ENCODE measurements at places on chromosomes 4 and X. TPM values are rescaled to one million over a fixed set of nuclear protein-coding genes. Genes with fewer than 3 reads are reported as not detected.

GRCh38 chr4:155072417-155072816 is 136.0 kb upstream of the NPY2R start:
- no peak for DNase-seq

DNA sequence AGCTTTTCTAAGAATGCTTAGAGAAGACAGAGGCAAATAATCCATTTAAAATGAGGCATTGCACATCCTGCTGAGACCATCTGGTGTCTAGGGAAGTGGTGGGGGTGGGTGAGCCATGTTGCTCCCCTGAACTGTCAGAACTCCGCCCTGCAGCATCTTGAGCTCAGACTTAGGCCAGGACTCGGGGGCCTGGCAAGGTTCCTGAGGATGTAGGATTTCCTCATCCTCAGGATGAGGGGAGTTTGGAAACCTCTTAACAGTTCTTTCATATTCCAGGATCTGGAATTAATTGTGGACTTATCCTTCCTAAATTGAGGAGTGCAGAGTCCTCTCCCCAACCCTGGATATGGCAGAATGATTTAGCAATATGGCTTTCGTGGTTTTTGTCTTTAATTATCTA is 6.6 kb downstream of the TLL1 start:
- no peak for DNase-seq

GRCh38 chr4:150173982-150174398 is 95.7 kb downstream of the DCLK2 start:
- DNase-seq = no peak

- DNase-seq = no peak
These were observed 4.4 kb downstream of the PLAC1 start for GRCh38 chrX:134653835-134654234.

DNA sequence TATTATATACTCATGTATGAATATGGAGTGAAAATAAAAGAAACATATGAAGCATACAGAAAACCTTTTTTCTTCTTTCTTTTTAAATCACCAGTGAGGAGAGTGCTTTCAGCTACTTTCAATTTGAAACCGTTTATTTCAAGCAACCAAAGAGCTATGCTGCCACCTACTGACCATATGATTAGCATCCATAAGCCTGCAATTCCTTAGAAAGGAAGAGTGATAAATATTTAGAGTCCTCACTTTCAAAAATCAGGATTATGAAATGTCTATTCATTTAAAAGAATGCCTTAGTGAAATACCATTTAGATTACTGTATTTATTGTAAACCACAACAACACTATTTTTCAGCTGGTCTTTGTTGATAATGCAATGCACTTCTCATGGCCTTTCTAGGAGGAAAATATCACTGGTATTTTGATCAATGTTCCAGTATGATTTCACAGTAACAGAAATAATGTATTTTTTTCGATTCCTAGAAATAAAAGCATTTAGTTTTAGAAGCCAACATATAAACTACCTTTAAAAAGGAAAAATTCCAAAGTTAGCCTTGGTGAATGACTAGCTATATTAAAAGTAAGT is 667.6 kb downstream of the PCDH18 start:
- no peak for DNase-seq

DNA sequence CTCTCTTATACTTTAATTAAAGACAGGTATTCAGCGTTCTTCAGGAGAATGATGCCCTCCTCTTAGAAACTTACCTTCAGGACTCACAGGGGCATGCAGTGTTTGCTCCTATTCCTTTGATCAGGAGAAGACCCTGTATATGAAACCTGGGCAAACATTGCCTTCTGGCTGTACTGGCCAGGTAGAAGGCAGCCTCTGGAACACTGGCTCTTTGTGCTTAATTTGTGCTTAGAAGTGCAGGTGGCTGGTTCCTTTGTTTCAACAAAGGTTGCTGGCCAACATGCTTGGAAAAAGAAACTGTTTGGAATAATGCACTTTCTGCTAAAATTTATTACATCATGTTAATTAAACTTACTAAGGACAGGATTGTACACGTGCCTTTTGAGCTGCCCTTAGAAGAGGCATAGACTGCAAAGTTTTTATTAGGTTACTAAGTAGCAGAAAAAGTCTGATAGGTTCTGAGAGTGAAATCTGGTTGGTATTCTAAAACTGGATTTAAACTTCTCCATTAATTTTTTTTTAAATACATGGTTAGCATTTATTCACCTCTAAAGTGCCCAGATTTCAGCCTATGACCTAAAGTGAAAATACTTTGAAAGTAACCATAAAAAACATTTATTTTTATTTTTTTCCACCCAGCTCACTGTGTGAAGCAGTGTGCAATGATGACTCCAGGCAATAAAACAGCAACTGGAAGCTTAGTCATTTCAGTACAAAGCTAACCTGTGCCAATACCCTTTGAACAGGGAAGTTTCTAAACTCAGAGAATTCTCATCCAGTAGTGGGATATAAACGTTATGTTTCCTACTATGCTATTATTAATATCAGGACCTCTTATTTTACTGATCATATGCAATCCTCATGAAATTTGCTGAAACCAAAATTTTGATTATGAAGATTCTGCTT is 11.3 kb downstream of the RASSF6 start:
- DNase-seq = no peak

- DNase-seq = no peak
These were observed 65.2 kb downstream of the PRDM5 start for GRCh38 chr4:120857312-120857711.

DNA sequence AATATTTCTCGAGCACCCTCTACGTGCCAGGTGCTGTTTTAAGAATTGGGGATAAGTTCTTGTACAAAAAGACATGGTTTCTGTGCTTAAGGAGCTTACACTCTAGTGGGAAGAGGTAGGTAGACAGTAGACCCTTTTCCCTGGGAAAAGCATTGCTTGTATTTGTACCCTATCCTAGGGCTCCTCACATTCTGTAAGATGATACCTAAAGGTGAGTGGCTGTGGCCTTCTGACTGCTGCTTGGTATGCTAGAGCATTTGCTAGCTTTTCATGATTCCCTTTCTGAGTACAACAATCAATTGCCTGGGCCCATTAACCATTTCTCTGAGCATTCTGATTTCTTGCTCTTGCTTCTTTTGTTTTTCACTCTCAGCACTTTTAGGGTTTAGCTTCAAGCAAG is 286.6 kb downstream of the ZIC3 start:
- no peak for DNase-seq

GRCh38 chr4:102563000-102563399 is 61.8 kb downstream of the NFKB1 start:
- no peak for DNase-seq

- DNase-seq = peak; percentile 68
These were observed 999 bp upstream of the CTBP1 start for GRCh38 chr4:1249731-1250526.

DNA sequence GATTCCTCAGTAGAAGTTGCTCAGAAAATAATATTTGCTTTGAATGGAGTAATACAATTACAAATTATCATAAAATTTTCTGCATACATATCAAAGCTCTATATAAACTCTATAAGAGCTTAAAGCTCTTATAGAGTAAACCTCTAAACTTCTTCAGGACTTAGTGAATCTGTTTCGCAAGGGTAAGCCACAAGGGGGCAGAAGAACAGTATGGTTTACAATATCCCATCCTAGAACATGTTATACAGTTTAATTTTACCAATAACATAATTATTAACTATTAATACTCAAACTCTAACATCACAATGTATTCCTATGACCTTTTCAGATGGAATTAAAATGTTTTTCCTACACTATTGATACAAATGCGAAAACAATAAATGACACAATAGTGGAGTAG is 33.8 kb upstream of the SPANXN1 start:
- DNase-seq = no peak

DNA sequence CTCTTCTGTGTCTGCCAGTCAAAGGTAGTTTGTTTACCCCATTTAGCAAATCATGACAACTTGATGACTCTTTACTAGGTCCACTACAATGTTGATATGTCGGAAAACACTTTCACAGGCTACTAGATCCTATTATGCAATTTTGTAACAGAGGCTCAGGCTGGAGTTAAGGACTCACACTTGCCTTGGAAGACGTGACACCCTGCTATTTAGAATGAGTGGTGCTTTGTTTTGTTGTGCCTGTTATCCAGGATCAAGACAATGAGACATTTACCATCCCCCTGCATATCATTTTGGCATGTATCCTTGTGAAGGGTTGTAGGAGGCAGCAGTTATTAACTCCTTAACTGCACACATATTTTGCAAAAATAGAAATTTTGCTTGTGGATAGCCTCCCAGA is 263.7 kb downstream of the IL1RAPL1 start:
- DNase-seq = no peak

- DNase-seq = no peak
These were observed 1478.8 kb downstream of the FAM133A start for GRCh38 chrX:95152810-95153209.

DNA sequence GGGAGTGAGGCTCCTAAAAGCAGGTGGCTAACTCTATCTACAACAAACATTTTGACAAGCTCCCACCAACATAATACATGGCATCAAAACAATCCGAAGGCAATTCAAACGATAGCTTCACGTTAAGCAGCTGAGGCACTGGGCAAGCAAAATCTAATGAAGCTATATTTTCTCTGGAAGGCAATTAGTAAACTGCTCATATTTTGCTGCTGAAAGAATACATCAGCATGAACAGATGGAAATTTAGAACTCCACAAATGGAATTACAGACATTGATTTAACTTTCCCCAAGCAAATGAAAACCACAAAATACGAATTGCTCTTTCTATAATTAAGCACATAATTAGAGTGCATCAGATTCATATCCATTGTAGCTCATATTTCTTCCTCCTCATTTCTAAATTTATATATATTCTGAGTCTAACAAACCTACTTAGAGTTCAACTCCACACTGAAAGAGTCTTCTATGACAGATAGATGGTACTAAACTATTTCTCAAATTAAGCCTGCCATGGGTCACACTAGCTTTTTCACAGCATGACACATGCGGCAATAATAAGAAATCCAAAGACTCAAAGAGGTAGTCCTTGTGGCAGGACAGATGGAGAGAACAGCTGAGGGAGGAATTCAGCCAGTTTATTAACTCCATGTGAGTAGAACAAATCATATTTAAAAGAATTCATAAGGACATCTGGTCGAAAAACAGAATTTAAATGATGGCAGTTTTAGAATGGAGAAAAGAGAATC is 305.4 kb downstream of the MAPK10 start:
- DNase-seq = no peak

DNA sequence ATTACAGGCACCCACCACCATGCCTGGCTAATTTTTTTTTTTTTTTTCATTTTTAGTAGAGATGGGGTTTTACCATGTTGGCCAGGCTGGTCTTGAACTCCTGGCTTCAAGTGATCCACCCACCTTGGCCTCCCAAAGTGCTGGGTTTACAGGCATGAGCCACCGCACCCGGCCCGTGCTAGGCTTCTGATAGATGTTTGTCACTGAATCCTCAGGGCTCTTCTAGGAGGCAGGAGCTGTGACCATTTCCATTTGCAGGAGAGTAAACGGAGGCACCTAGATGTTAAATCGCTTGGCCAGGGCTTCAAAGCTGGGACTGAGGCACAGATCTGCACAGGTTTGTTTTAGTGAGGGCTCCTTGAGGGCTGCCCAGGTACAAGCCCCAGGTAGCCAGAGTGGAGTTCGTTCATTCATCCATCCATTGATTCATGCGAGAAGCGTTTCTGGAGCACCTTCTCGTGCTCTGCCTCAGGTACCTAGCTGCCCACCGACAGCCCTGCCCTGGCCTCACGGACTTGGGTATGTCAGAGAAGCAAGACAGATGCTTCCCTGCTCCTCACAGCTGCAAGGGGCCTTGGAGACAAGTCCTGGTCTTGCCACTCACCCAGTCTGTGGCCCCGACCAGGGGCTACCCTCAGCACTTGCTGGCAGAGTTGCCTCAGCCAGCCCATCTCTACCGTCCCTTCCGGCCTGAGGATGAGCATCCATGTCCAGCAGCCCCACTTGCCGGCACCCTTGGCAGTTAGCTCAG is 106.4 kb downstream of the PSAPL1 start:
- DNase-seq = no peak

- no peak for DNase-seq
These were observed 29.3 kb downstream of the SMIM20 start for GRCh38 chr4:25943312-25943711.

- no peak for DNase-seq
These were observed 236.2 kb upstream of the NUDT6 start for GRCh38 chr4:123158576-123158975.

GRCh38 chr4:184959786-184960185 is 58.5 kb upstream of the HELT start:
- DNase-seq = no peak

- no peak for DNase-seq
These were observed 99.0 kb downstream of the FIP1L1 start for GRCh38 chr4:53476232-53477037.

DNA sequence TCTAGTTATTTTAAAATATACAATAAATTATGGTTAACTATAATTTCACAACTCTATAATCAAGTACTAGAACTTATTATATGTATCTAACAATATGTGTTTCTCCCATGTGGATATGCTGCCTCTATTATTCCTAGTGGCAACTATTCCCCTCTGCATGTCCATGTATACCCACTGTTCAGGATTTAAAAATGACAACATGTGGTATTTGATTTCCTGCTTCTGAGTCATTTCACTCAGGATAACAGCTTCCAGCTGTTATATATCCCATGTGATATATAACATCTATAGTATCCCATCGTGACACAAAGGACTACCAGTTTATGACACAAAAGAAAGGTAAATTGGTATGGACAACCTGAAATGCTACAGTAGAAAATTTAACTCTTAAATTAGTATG is 167.4 kb upstream of the TACR3 start:
- DNase-seq = no peak

- DNase-seq = no peak
These were observed 819.6 kb upstream of the EPHA5 start for GRCh38 chr4:66489783-66490452.

GRCh38 chr4:102285831-102286230 is 59.5 kb downstream of the SLC39A8 start:
- DNase-seq = no peak

GRCh38 chr4:176883108-176883550 is 90.4 kb upstream of the VEGFC start:
- no peak for DNase-seq

GRCh38 chrX:7330556-7330955 is 182.6 kb upstream of the PUDP start:
- DNase-seq = no peak

DNA sequence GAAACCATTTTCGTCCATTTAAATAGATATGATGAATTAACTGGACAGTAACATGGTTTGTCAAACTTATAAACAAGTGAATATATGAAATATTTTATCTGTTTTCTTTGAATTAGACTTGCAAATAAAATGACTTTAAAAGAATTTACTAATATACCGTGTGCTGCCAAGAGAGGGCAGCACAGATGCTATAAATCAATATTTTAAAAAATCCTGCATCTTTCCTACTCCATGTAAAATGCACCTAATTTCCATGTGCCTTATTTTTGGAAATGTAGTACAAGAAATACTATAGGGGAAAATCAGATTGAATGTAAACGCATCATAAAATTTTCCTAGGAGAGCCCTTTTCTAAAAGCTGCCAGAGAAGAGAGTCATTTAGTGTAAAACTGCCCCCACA is 62.2 kb downstream of the PRKX start:
- no peak for DNase-seq

GRCh38 chr4:118289794-118290193 is 63.0 kb downstream of the PRSS12 start:
- no peak for DNase-seq

STS gene
- total RNA-seq = 6.4 TPM

SLC16A2 gene
- total RNA-seq = 12.0 TPM

SYN1 gene
- 1.2 TPM for total RNA-seq

PABPC1L2A gene
- not detected for total RNA-seq

IL9R gene
- total RNA-seq = 0.14 TPM

MAP3K15 gene
- not detected for total RNA-seq

MAGEA9B gene
- total RNA-seq = not detected

DUSP9 gene
- not detected for total RNA-seq

SSX2 gene
- total RNA-seq = not detected

TMEM156 gene
- 0.41 TPM for total RNA-seq

DCAF12L2 gene
- total RNA-seq = 9.5 TPM

DMRTC1B gene
- total RNA-seq = not detected

HHIP gene
- total RNA-seq = 0.15 TPM
